ENCODE measurements at places on chromosomes 5 and 9. TPM values are rescaled to one million over a fixed set of nuclear protein-coding genes. Genes with fewer than 3 reads are reported as not detected.

DNA sequence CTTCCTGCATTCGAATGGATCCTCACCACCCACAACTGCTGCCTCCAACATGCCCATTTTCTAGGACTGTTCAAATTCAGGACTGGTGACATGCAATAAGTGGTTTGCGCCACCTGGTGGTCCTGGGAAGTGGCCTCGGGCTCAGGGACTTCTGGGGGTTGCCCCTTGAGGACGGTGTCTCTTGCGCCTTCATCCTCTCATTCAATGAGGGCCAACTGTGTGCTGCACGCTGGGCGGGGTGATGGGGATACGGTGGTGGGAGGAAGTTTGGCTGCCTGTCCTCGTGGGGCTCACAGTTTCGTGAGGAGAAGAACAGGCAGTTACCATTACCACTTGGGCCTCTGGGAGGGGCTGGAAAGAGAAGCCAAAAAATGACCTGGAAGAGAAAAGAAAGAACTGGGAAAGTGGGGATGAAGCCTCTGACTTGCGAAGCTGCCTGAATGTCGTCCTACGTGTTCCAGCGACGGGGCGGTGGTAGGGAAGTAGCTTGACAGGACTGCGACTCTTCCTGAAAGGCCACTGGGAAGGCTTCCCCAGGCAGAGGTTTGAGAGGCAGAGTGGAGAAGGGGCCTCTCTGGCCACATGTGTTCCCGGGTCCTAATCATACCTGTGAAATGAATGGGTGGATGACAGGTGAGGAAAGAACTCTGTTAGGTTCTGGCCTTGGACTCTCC, 49.0 kb downstream of the PSD2 start:
- no peak for DNase-seq

DNA sequence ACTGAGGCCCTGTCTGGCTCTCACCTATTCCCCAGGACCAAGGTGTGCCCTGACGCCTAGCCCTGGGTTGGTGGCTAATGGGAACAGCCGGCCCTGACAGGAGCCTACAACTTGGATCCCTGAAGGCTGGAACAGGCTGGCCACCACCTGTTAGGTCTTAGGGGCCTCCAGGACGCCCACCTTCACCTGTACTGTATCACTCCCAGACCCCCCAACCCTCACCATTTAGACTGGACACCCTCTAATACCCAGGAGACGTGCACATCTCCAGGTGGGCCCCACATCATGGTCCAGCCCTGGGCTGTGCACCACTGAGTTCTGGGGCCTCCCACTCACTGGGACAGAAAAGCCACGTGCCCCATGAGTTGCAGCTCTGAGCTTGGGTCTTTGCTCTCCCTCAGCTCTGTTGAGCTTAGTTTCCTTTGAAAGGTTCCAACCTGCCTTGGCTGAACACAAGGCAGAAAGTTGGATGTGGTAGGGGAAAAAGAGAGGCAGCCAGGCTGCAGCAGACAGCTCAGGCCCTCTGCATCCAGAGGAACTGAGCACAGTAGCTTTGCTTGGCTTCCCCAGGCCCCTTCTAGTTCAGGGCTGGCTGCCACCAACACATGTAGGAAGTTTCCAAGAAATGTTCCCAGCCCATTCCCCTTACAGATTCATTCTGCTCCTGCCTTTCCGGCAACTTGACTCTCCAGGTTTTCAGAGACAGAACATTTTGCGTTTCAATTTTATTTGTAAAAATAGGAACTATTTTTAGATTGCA, 116.8 kb upstream of the TBC1D2 start:
- peak; percentile 56 for DNase-seq

PCDHB3 gene
- polyA plus RNA-seq = 1.6 TPM

GRCh38 chr5:124641154-124641792, 105.2 kb downstream of the ZNF608 start:
- no peak for DNase-seq

DNA sequence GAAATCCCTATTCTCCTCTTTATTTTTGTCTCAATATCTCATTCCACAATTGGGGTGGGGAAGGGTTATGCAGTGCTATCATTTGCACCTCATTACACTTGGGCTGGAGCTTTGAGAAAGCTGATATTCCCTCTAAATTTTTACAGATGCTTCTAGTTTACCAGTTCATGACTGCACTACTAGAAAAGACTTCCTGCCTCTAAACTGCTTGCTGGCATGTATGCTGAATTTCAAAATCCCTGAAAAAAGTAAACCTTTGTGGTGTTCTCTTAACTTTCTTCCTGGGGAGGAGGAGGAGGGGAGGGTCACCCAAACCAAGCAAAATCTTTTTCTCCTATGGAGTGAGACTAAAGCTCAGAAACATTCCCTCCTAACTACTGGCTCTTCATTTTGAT, 45.1 kb downstream of the BNC2 start:
- DNase-seq = no peak

LCN10 gene
- polyA plus RNA-seq = 20.2 TPM

SLC34A1 gene
- polyA plus RNA-seq = not detected

FOXD4L3 gene
- 0.29 TPM for polyA plus RNA-seq

- DNase-seq = no peak
These were observed 868 bp downstream of the KDM4C start for GRCh38 chr9:6758498-6759184.

DNA sequence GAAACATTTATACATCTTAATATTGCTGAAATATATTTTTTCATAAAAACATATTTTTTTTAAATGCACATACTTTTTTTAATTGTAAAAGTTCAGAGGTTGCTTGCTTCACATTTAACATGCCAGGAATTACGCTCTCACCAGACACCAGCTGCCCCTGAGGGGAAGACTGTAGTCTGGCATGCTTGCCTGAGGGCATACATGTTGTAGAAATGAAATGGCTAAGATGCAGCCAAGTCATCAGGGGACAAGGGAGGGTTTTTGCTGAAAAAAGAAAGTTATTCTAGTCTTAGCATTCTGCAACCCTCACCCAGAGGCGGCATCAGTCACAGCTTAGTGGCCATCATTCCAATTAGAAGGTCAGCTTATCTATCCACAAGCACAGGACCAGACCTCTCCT, 426.7 kb upstream of the FTMT start:
- no peak for DNase-seq
